ENCODE measurements at places on chromosomes 3 and 15.

DNA sequence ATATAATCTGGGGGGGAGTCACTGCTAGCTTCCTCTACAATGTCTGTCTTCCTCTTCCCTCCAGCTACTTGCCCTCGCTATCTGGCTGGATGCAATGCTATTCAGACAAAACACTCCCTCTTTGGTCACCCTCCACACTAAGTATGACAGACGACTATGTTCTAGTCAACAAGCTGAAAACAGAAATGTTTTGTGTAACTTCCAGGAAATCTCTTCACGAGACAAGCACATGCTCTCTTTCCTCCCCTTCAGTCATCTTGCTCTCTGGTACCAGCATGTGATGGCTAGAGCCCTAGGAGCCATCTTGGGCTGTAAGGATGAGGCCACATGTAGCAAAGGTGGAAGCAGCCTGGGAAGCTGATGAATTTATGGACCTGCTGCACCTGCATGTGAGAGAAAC is 151.3 kb downstream of the ARRDC4 start:
- no peak for DNase-seq

- DNase-seq, result no peak
Measured at GRCh38 chr15:82995938-82996337, 9.9 kb downstream of the RAMAC start.

- no peak for DNase-seq
Measured at GRCh38 chr3:166123088-166123487, 285.9 kb upstream of the BCHE start.

DNA sequence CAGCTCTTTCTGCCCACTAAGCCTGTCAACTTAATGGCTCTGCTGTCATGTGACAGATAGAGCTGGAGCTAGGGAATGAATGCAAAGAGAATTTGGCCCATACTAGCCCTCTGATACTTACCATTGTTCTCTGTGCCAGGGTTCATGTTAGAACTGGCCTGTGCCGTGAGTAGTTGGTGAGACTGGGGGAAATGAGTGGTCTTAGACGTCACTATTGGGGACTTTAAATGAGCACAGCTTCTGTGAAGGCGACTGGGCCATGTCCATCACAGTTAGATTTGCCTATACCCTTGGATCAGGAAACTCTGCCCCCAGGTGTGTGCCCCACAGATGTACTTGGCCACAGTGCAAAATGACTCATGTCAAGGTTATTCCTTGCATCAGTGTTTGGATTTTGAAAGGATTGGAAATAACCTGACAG is 124.9 kb downstream of the PTPRG start:
- DNase-seq, result no peak
